ENCODE measurements at places on chromosomes 4 and X. TPM values are rescaled to one million over a fixed set of nuclear protein-coding genes. Genes with fewer than 3 reads are reported as not detected.
A peak's percentile ranks its signal among the peaks of the same experiment; 100 is the strongest.

GRCh38 chr4:102537269-102537668 lies 36.1 kb downstream of the NFKB1 start:
- H3K4me1 ChIP-seq: no peaks in the 10 kb centered on the region
- DNase-seq: no peak
- no peaks in the 10 kb centered on the region for H3K36me3 ChIP-seq
- no peak overlapping the region for H3K4me3 ChIP-seq
- no peak overlapping the region for H3K27ac ChIP-seq

GRCh38 chr4:150315175-150315574 lies 236.9 kb downstream of the DCLK2 start:
- DNase-seq: no peak
- H3K27me3 ChIP-seq: no peaks in the 10 kb centered on the region

DNA sequence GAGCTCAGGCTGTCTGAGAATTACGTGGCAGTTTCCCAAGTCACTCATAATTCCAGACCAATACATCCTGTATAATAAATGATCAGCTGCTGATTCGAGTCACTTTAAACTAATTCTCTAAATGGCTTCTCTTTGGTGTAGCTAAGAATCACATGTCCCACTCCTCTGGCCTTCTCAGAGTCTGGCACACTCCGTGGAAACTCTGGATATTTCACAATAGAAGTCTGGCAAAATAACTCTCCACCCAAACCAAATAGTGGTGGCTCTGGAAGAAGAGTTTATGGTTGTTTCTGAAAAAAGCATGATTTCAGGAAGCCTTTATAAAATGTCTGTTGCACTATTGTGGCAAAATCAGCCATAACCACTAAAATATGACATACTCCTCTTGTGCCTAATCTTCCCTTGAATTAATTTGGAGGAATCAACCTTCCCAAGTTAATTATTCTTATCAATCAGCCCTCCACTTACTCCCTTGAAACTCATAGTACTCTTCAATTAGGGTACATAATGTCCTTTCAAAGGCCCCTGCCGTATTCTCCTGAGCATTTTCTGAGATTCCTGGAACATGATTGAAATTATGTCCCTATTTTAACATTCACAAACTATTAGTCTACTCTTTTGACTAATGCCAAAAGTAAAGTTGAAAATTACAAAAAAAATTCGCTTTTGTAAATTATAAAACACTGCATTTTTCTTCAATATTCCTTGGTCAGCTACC lies 991.6 kb downstream of the FAT4 start:
- H3K36me3 ChIP-seq: no peaks in the 10 kb centered on the region
- H3K27me3 ChIP-seq: no peaks in the 10 kb centered on the region
- no peaks in the 10 kb centered on the region for H3K4me1 ChIP-seq
- H3K4me3 ChIP-seq: no peak overlapping the region

DNA sequence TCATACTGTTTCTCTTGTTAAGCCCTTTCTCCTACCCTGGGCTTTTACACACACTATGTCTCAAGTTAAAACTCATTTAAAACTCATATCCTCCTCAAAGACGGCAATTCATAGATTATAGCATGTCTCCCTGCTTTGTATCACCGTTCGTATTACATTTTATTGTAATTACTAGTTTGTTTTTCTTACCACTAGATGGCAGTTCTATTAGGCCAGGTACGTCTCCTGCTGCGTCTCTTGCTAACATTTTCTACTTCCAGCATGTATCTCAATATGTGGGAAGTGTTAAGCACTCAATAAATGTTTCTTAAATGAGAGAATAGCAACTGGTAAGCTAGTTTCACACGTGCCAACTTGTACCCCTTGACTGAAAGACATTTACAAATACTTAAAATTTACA lies 450.3 kb upstream of the PCDH7 start:
- no peak overlapping the region for H3K4me3 ChIP-seq
- H3K27ac ChIP-seq: no peak overlapping the region
- no peaks in the 10 kb centered on the region for H3K4me1 ChIP-seq
- DNase-seq: no peak
- no peaks in the 10 kb centered on the region for H3K27me3 ChIP-seq

DNA sequence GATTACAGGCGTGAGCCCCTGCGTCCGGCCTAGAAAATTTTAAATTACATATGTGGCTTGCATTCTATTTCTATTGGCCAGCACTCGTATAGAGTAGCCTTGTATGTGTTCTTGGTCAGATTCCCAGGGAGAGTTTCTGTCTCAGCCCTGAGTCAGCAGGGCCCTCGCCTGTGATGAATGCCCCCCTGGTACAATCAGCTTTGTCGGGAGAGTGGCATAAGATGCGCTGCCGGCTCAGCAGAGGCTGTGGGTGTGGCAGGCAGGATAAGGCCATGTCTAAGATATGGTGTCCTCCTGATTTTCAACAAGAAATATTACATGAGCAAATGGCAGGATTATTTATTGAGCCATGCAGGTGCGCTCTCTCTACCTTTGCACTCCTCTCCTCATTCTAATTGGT lies 1.6 kb upstream of the REELD1 start:
- no peak overlapping the region for H3K4me3 ChIP-seq
- H3K4me1 ChIP-seq: no peaks in the 10 kb centered on the region
- no peaks in the 10 kb centered on the region for H3K36me3 ChIP-seq
- H3K27ac ChIP-seq: no peak overlapping the region
- DNase-seq: no peak
- no peaks in the 10 kb centered on the region for H3K27me3 ChIP-seq

GRCh38 chrX:53078943-53079342 lies 3.2 kb upstream of the TSPYL2 start:
- H3K4me3 ChIP-seq: no peak overlapping the region
- peaks cover 8% of the 10 kb centered on the region for H3K4me1 ChIP-seq
- H3K27ac ChIP-seq: no peak overlapping the region
- no peaks in the 10 kb centered on the region for H3K27me3 ChIP-seq
- DNase-seq: no peak

- H3K4me1 ChIP-seq: no peaks in the 10 kb centered on the region
- H3K27me3 ChIP-seq: no peaks in the 10 kb centered on the region
- DNase-seq: no peak
- H3K36me3 ChIP-seq: no peaks in the 10 kb centered on the region
- H3K4me3 ChIP-seq: peak overlapping the region; percentile 23
Measured at GRCh38 chrX:66015152-66015831, 24.6 kb downstream of the VSIG4 start.

DNA sequence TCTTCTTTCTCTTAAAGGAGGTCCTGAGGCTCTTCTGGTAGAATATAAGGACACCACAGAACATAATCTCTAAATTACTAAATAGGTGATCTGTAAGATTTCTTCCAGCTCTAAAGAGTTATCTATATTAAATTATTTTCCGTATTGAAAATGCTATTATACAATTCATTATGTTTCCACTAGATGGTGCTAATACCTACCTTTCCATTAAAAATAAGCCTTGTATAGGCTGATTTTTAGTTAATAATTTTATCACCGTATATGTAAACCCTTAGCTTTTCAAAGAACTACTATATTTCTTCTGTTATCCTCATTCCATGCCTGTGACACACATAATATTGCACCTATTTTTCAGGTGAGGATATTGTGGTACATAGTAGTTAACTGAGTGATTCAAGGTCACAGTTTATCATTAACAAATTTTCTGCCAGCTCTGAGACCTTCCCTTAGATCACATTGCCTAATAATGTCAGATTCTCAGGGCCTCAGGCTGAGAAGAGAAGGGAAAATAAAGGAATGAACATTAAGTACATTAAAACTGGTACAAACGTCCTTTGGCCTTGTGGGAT lies 138.8 kb downstream of the TEX11 start:
- DNase-seq: no peak
- no peak overlapping the region for H3K4me3 ChIP-seq
- H3K4me1 ChIP-seq: no peaks in the 10 kb centered on the region
- no peaks in the 10 kb centered on the region for H3K36me3 ChIP-seq
- no peak overlapping the region for H3K27ac ChIP-seq

DNA sequence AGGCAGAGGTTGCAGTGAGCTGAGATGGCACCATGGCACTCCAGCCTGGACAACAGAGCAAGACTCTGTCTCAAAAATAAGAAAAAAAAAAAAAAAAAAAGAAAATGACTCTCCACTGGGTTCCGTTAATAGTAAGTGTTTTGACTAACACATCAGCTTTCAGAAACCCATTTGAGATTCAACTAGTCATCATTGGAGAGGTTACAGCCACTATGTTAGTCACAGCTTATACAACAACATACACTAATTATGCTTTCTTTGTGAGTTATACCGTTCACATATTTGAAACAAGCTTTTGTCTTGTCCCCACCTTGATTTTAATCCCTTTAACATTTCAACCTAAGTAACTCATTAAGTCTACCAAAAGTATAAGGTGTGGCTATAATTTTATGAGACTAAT lies 48.2 kb downstream of the HADH start:
- no peak for DNase-seq
- H3K4me3 ChIP-seq: no peak overlapping the region
- H3K27ac ChIP-seq: no peak overlapping the region
- no peaks in the 10 kb centered on the region for H3K4me1 ChIP-seq
- no peaks in the 10 kb centered on the region for H3K27me3 ChIP-seq

DNA sequence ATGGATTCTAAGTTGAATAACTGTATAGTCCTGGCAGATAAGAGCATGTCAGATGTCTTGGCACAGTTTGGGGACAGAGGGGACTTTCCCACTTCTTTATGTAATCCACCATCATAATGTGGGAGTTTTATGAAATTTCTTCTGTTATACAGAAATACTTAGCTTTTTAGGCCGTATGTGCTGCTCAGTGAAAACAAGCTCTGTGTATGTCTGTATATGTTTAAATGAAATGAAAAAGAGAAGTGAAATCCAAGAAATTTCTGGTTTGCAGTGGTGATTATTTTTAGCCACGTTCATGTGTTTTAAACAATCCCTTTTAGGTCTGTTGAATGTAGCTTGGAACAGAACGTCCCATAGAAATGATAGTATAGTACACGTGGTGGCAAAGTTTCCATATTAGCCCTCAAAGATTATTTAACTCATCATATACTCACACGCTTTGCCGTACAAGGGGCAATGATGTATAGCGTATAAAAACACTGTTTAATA lies 41.0 kb downstream of the GAB1 start:
- H3K4me1 ChIP-seq: peaks cover 94% of the 10 kb centered on the region
- H3K27me3 ChIP-seq: no peaks in the 10 kb centered on the region
- no peak for DNase-seq
- peak overlapping the region; percentile 87 for H3K27ac ChIP-seq

GRCh38 chrX:70525733-70526132 lies 81.1 kb downstream of the DLG3 start:
- no peak overlapping the region for H3K27ac ChIP-seq
- H3K36me3 ChIP-seq: no peaks in the 10 kb centered on the region
- H3K4me1 ChIP-seq: no peaks in the 10 kb centered on the region
- H3K27me3 ChIP-seq: no peaks in the 10 kb centered on the region
- DNase-seq: no peak

DNA sequence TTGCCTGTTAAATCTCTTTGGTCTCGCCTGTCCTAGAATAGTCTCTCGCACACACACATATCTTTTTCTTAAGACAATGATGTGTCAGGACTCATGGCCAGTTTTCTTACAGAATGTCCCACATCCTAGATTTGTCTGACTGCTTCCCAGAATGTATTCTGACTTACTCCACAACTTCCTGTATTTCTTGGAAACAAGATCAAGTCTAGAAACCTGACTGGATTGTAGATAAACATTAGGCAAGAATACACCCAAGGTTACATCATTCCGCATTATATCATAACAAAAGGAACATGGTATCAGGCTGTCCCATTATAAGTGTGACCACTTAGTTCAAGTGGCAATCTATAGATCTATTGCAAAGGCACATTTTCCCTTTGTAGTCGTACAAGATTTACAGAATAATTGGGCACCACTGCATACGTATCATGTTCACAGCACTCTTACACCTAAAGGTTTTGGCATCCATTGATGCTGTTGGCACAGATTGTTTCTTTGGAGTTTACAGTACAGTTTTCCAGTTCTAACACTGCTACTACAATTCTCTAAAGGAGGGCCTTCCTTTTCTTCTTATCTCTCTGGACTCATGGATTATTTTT lies 56.4 kb downstream of the FBXW7 start:
- no peaks in the 10 kb centered on the region for H3K36me3 ChIP-seq
- H3K4me3 ChIP-seq: no peak overlapping the region
- no peak for DNase-seq
- H3K4me1 ChIP-seq: peaks cover 5% of the 10 kb centered on the region
- H3K27me3 ChIP-seq: no peaks in the 10 kb centered on the region

DNA sequence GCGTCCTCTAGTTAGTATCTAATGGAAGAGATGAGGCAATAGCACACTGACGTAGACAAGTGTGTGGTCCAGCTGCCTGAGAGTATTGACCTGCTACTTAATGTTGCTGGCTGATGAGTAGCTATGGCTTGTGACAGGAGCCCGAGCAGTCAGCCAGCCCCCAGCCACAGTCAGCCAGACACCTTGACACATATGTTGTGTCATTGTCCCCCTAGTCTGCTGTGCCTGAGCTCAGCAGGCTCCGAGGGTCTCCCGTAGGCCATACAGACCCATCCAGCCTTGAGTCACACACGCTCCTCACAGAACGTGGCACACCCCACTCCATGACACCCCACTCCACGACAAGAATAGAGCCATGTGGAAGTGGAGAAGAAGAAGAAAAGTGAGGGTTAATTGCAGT lies 362.1 kb downstream of the UNC5C start:
- H3K27ac ChIP-seq: no peak overlapping the region
- H3K4me3 ChIP-seq: no peak overlapping the region
- no peak for DNase-seq
- no peaks in the 10 kb centered on the region for H3K4me1 ChIP-seq
- H3K27me3 ChIP-seq: no peaks in the 10 kb centered on the region

GRCh38 chr4:47031011-47031678 lies at the start of gene GABRB1:
GABRB1 (plus strand) TSS chr4:47031567.
- no peaks in the 10 kb centered on the region for H3K36me3 ChIP-seq
- no peak for DNase-seq
- H3K4me1 ChIP-seq: no peaks in the 10 kb centered on the region

- DNase-seq: peak; percentile 32
Measured at GRCh38 chrX:151970661-151971060, 3.8 kb downstream of the GABRE start.

DNA sequence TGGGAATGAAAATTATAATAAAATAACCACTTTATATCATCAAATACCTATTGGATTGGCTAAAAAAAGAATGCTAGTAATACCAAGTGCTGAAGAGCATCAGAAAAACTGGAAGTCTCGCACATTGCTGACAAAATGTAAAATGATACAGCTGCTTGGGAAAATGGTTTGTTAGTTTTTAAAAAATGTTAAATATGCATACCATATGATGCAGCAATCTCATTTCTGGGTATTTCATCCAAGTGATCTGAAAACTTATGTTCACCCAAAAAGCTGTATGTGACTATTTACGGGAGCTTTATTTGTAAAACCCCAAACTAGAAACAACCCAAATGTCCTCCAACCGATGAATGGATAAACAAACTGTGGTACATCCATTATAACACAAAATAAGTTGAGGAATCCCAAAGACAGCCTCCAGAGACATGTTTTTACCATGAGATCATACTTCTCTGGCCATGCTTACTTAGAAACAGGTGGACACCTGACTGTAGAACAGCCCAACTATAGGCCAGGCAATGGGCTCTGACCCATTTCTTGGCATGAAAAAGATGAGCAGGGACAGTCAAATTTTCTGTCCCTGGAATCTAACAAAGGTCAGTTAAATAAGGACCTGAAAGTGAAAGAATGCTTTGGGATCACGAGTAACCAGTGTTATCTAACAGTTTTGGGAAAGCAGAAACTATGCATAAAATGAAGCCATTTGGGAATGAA lies 47.5 kb upstream of the FAM120C start:
- no peaks in the 10 kb centered on the region for H3K36me3 ChIP-seq
- no peak overlapping the region for H3K4me3 ChIP-seq
- no peaks in the 10 kb centered on the region for H3K27me3 ChIP-seq
- H3K4me1 ChIP-seq: no peaks in the 10 kb centered on the region
- no peak for DNase-seq
- H3K27ac ChIP-seq: no peak overlapping the region

HSD17B13 gene
- 0.13 TPM for total RNA-seq

DIPK2B gene
- 12.8 TPM for total RNA-seq

IGBP1 gene
- 72.9 TPM for total RNA-seq

PHEX gene
- not detected for total RNA-seq

BBS12 gene
- total RNA-seq: 1.6 TPM

DGKK gene
- total RNA-seq: not detected

GPAT3 gene
- total RNA-seq: 30.5 TPM

TMPRSS11D gene
- total RNA-seq: not detected

Data from gastrocnemius medialis (tissue), 4 donors.